NCI-H2081 treated with DMSO at 0.1 percent for 48 hours (cell line): ENCODE measurements at places on chromosomes 11 and 22.

- DNase-seq = no peak
Observed at GRCh38 chr22:48950151-48950915, 877.3 kb downstream of the BRD1 start.

DNA sequence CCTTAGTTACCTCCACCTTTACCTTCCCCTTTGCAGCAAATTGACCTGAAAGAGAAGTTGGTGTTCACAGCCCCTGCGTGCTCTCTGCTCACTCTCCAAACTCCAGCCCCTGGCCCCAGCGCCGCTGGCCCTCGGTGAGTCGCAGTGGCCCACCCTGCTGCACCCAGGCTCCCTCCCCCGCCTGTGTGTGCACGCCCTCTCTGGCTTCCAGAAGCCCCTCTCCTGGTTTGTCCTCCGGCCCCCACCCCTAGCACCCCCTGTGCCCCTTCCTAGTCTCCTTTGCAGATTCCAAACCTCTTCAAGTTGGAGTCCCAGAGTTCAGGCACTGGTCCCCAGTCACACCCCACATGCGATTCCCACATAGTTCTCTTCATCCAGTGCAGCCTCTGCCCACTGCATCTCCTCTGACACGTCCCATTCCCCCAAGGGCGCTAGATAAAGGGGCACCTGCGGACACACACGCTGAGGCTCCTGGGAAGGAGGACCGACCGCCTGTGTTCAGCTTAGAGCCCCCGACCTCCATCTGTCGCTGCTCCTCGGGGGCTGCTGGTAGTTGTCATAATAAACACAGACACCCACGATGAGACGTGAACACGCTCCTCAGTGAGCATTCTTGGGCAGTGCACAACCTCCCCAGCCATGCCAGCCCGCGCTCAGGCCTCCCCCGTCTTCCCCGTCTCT lies 1.5 kb upstream of the PHRF1 start:
- no peak for DNase-seq

- DNase-seq = no peak
Observed at GRCh38 chr22:47309476-47309875, 547.0 kb downstream of the TBC1D22A start.

- no peak for DNase-seq
Observed at GRCh38 chr11:59706518-59707285, 6.9 kb downstream of the OR10V1 start.

DNA sequence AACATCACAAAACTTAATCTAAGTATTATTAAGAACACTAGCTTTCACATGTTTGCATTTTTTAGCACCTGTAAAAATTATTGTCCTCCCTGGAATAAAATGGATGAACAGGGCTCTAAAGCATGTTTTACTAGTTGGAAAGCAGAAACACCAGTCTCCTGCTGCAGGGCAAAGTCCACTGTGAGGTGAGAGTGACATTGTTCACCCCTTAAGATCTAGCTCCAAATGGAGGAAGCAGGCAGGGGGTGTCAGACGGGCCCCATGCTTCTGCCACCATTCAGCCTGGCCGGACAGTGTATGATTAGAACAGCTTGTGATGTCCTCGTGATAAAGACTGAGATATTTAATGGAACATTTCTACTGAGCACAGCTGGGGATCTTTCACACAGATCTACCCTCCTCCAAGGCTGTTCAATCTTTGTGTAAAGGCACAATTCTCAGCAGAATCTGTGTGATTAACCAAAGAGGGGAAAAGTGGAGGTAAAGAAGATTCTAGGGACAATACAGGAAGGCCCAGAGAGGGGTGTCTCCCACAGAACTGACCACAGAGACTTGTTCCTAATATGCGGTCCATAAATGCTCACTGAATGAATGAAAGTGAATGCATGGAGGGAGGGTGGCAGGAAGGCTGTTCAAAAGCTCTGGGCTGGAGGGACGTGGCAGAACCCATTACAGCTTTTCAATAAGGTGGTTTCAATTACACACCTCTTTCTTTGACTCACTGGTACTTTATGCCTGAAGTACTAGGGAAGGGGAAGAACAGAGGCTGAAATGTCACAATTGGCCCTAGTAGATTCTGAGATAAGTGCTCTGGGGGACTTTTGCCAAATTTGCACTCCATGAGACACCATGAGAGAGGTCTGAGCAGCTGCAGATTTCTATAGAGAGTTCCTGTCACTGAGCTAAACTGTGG lies 239.1 kb upstream of the ARHGAP20 start:
- DNase-seq = no peak

DNA sequence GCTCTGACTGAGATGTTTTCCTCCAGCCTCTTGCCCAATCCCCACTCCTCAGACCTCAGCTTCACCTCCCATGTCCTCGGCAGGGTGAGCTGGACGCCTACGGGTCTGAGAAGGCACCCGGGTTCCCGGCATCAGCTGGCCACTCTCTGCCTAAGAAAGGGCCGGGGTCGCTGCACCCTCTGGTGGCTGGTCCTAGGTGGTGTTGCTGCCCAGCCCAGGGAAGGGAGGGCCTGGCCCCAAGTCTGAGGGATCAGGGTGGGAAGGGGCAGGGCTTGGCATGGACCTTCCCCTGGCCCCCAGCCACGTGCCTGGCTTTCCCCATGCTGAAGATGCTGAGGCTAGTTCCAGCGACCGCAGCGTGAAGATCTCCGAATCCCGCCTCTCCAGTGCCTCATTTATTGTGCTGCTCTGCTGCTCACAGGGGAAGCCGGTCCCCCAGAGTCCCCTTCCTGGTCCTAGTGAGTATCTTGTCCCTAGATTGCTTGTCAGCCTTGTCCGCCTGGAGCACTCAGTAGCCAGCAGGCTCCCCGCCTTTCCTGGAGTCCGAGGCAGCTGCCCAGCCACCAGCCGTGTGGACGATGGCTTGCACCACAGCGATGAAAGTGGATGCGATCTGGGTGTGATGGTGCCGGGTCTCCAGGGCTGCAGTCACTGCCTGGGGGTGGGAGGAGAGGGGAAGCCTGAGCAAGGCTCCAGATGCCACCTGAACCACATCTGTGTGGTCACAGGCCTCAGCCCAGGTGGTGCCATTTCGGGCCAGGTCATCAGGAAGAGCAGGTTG lies 2.9 kb upstream of the GGT5 start:
- no peak for DNase-seq

DNA sequence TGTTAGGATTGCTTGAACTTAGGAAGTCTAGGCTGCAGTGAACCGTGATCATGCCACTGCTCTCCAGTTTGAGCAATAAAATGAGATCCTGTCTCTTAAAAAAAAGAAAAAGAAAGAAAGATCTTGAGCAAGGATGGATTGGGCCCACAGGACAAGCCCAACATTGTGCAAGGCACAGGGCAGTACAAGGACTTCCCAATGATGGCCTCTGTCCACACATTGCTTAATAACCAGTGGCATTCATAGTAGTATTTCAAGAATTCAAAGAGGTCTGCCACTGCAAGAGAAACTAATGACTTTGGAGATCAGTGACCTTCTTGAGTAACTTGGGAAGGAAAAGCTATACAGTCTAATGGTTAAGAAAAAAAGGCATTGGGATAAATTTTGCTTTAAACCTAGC lies 44.6 kb downstream of the SEZ6L start:
- no peak for DNase-seq

DNA sequence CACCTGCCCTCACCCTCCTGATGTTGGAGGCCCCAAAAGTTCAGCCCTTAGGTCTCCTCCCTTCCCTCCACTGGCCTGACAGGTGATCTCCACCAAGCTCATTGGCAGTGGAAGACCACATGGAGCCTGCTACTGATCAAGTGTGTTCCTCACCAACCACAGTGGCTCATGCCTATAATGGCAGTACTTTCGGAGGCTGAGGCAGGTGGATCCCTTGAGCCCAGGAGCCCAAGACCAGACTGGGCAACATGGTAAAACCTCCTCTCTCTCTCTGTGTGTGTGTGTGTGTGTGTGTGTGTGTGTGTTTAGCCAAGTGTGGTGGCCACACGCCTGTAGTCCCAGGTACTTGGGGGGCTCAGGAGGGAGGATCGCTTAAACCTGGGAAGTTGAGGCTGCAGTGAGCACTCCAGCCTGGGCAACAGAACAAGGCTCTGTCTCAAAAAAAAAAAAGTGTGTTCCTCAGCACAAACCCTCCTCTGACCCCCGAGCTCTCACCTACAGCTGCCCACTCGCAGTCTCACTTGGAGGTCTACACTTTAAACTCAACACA lies 4.3 kb upstream of the YPEL1 start:
- DNase-seq = no peak

GRCh38 chr11:77449060-77449521 lies 24.8 kb downstream of the PAK1 start:
- DNase-seq = no peak

DNA sequence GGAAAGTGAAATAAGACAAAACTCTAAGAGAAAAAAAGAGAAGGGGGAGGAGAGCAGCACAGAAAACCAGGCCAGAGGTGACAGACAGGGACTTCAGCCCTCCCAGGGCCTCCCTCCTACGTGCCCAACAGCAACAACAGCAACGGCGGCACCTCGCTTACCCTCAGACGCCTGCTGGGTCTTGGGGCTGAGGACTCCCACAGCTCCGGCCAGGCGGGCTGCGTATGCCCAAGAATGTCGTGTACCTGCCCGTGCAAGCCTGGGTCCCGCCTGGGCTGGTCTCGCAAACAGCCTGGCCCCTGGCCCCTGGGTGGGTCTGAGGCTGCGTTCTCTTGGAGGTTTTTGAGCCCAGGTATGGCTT lies 30.5 kb downstream of the ARAP1 start:
- no peak for DNase-seq

GRCh38 chr22:31734512-31734911 lies 15.4 kb downstream of the PRR14L start:
- no peak for DNase-seq

- DNase-seq = no peak
Observed at GRCh38 chr11:16609769-16610168, 128.7 kb upstream of the C11orf58 start.

- no peak for DNase-seq
Observed at GRCh38 chr22:27452922-27453321, 348.6 kb downstream of the MN1 start.

DNA sequence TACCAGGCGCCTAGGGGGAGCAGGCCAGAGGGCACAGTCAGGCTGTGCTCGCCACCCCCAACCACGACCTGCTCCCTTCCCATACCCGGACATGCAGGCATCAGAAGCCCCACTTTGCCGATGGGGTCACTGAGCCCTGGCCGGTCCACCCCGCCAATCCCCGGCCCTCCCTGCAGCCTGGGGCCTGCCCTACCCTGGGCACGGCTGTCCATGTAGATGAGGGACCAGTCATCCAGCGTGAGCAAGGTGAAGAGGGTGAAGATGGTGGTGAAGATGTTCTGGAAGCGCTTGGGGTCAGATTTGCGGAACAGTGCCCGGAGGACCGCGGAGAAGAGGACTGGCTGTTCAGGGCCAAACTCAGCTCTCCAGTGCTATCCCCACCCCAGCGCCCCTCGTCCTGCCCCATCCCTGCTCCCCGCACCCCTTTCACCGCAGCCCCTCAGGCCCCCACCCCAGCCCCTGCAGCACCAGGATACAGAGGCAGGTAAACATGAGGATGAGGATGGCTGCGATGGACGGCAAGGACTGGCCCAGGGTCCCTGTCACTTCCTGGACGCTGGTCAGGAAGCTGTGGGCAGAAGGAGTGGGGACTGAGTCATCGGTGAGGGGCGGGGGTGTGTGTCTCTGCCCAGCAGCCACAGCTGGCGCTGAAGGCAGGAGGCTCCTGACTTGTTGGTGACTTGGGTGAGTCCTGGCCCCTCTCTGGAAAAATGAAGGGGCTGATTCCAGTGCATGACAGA lies 5.5 kb downstream of the CATSPER1 start:
- DNase-seq = no peak

GRCh38 chr11:100734743-100735527 lies 47.8 kb downstream of the ARHGAP42 start:
- no peak for DNase-seq

DNA sequence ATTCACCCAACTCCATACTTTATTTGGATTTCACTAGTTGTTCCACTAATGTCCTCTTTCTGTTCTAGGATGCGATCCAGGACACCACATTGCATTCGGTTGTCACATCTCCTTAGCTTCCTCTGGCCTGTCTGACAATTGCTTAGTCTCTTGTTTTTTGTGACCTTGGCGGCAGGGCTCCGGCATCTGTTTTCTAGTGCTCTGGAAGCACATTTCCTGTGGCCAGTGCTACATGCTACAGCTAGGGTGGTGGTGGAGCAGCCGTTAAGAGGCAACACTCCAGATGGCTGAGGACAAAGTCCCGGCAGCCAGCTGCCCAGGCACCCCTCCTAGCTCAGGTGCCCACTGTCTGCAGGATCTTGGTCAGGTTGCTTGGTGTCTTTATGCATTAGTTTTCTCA lies 6.8 kb downstream of the STX3 start:
- DNase-seq = no peak

GRCh38 chr11:65468874-65469333 lies 29.9 kb upstream of the MALAT1 start:
- DNase-seq = no peak

DNA sequence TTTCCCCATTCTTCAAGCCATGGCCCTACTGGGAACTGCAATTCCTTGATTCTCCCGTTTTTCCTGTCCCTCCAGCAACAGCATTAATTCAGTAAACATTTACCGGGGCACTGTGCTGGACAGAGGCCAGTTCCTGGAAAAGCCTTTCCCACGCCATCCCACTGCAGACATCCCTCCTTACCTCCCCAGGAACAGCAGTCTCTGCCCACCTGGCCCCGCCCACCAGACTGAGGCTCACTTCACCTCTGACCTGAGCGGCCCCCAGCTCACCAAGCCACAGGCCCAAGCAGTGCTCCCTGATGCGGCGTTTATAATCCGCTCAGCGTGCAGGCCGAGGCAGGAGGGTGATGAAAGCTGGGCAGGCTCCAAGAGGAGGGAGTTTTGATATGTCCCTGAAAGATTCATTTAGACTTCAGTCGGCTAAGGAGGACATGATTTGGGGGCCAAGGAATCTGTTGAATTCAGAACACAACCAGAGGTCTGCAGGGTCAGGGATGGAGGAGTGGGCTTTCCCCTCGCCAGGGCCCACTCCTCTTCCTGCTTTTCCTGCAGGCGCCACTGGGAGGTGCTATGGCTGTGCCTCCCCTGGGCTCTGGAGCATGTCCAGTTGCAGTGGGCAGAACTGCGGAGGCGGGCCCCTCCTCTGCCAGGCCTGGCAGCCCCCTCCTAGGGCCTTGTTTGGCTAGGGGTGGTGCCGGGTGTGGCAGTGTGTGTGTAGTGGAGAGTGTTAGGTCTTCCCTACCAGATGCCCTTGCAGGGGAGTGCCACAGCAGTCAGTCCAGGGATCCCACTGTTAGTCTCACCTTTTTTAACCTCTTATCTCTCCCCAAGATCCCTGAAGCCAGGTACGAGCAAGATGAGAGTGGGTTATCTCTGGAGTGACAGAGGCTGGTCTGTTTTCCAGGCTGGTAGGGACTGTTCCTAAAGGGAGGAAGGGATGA lies 1.4 kb upstream of the TAGLN start:
- DNase-seq = no peak

DNA sequence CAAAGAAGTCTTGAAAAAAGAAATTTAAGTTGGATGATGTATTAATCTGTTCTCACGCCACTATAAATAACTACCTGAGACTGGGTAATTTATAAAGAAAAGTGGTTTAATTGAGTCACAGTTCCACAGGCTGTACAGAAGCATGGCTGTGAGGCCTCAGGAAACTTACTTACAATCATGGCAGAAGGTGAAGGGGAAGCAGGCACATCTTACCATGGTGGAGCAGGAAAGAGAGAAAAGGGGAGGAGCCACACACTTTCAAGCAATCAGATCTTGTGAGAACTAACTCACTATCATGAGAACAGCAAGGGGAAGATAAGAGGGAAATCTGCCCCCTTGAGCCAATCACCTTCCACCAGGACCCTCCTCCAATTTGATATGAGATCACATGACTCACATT lies 65.7 kb upstream of the AMOTL1 start:
- DNase-seq = no peak
